ENCODE measurements at places on chromosomes 5 and 9.

DNA sequence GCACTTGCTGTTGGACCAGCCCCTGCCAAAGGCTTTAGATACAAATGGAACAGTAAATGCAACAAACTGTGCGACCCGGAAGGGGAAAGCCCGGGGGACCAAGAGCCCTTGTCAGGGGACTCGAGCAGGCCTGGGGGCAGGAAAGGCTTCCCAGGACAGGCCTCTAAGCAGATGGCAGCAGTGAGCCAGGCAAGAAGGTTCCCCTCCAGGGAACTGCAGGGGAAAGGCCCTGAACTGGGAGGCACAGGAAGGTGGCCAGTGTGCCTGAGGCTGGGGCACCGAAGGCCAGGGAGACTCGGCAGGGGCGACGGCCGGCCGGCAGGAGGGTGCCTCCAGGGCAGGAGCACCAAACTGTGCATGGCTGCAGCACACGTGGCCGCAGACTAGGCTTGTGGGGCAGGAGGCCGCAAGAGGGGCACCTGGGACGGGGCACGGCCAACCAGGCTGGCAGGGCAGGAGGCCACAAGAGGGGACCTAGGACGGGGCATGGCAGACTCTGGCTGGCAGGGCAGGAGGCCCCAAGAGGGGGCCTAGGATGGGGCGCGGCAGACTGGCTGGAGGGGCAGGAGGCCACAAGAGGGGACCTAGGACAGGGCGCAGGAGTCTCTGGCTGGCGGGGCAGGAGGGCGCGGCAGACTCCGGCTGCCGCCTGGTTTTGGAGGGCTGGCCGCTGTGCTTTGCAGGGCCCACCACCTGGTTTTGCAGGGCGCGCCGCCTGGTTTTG, 10.0 kb downstream of the VAV2 start:
- DNase-seq, result no peak

DNA sequence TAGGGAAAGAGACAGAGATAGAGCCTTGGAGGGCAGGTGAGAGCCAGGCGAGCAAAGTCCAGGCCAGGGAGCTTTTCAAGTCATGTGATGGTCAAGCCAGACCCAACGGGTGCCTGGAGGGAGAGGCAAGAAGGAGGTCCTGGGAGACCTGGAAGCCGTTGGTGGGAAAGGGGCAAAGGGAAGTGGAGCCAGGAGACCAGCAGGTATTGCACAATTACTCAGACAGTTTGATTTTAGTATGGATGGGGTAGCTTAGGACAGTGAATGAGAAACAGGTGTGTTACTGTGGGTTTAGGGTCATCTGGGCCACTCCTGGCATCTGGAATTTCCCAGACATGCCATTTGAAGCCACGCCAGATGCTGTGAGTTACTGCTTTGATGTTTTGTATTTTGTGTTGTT, 5.1 kb downstream of the SECISBP2 start:
- peak; percentile 17 for DNase-seq

- no peak for DNase-seq
Measured at GRCh38 chr5:93100976-93101375, 480.0 kb downstream of the NR2F1-AS1 start.

DNA sequence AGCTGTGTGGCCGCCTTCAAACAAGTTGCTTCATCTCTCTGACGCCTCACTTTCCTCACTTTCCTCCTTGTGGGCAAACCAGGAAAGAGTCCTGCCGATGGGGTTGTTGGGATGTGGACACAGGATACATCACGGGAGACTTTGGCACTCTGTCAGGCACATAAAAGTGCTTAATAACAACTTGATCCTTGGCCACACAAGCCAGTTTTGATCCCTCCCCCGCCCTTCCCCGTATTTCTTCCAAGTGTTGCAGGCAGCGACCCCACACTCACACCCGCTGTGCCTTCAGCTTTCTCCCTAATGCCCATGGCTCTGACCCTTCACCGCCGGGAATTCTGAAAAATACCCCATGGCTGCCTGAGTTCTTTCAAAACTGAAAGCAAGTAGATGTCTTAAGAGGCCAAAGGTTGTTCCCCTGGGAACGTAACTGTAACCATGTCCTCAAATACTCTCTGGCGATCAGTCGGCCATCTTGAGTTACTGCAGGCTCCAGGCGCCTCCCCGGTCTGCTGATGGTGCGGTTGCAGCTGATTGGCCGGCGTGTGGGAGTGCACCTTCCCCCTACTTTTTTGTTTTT, 59.8 kb downstream of the ARHGEF37 start:
- peak; percentile 39 for DNase-seq

GRCh38 chr5:180605554-180606214, 14.4 kb upstream of the SCGB3A1 start:
- peak; percentile 77 for DNase-seq

DNA sequence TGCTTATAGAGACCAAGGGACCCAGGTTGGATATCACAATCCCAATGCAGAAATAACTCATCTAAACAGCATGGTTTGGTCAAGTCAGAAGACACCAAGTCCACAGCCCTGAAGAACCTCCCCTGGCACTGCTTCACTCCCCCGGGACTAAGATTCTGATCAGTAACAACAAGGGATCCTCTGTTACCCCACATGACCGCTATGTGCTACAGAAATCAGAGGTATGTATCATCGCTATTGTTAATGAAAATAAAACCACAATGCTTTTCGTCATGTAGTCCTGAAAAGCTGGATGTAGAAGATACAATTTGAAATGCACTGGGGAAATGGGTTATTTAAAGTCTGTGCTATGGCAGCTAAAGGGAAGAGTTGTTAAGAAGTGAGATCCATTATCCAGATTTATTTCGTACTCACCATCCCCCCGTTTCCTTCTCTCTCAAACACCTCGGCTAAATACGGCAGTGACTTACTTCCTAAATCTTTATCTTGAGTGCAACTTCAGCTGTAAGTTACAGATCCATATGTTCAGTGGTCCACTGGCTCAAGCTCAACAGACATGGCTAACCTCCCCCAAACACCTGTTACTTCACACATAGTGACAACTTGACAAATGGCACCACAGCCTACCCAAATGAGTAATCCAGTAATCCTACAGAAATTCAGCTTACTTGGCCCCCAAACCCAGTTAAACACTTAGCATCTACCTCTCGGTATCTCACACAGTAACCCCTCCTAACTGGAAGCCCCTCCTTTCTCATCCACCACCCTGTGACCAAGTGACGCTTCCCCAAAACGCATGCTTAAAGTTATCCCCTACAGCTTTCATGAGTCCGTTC, 129.2 kb downstream of the MYO10 start:
- DNase-seq, result no peak

GRCh38 chr5:72556351-72557166, 49.3 kb upstream of the ZNF366 start:
- peak; percentile 60 for DNase-seq

GRCh38 chr9:136310273-136311030, 6.6 kb upstream of the CCDC187 start:
- no peak for DNase-seq

DNA sequence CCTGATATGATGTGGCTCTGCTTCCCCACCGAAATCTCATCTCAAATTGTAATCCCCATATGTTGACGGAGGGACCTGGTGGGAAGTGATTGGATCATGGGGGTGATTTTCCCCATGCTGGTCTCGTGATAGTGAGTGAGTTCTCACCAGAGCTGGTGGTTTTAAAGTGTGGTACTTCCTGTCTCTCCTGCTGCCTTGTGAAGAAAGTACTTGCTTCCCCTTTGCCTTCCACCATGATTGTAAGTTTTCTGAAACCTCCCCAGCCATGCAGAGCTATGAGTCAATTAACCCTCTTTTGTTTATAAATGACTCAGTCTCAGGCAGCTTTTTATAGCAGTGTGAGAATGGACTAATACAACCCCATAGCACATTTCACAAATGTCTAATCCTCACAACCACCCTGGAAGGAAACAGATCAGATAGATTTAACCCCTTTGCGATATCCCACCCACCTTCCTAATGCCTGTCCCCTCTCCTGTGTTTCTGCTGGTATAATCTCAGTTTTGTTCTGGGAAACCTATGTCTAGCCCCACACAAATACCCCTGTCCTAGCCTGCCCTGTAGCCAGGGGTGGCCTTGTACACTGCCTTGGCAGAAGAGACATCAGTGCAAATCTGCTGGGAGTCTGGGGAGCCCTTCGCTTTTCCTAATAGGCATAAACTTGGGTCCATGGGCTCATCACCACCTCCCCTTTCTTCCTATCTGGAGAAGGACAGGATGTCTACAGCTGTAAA, 157.0 kb upstream of the RAI14 start:
- no peak for DNase-seq

DNA sequence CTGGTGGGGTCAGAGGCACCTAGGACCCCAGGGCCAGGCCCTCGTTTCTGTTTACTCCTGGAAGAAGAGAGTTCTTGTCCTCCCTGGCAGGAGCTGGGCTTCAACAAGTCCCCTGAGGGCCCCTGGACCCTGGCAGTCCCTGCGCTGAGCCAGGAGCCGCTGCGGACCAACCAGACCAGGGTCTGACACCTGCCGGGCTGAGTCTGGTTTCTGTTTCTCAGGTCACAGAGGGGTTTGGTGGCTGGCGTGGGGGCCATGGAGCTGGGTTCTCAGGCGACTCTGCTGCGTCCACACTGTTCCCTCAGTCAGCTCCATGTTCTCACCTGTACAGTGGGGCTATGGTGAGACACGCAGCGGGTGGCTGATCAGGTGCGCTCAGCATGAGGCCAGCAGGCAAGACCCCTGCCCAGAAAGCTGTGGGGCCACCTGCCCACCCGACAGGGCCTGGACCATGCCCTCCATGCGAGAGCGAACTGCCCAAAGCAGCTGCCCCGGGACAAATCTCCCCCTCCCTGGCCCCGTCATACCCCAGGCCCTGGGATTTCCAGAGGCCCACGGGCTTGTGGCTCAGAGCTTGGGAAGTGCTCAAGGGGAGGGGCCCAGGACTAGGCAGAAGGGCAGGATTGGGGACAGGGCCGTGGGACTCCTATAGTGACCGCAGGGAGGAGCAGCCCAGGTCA, 17.9 kb upstream of the NOTCH1 start:
- DNase-seq, result no peak

- no peak for DNase-seq
Measured at GRCh38 chr9:7816021-7816420, 16.4 kb upstream of the DMAC1 start.

GRCh38 chr5:78806544-78806943, 158.0 kb upstream of the LHFPL2 start:
- DNase-seq, result no peak

DNA sequence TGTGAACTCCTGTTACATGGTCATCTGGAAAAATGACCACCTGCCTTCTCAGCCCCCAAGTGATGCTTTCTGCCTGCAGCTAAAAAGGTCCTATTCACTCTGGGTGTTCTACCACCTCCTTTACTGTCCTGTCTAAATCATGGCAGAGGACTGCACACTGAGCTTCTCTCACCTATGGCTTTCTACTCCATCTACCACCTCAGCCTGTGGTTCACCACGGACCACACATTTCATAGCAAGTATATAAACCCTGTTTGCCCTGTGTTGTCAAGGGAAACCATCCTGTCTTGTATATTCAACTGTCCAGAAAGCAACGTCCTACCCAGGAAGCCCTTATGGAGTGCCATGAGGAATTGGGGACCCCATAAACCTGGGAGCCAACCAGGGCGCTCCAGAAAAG, 167.4 kb upstream of the ITGA1 start:
- DNase-seq, result no peak

- no peak for DNase-seq
Measured at GRCh38 chr9:100204796-100205195, 105.8 kb downstream of the INVS start.

DNA sequence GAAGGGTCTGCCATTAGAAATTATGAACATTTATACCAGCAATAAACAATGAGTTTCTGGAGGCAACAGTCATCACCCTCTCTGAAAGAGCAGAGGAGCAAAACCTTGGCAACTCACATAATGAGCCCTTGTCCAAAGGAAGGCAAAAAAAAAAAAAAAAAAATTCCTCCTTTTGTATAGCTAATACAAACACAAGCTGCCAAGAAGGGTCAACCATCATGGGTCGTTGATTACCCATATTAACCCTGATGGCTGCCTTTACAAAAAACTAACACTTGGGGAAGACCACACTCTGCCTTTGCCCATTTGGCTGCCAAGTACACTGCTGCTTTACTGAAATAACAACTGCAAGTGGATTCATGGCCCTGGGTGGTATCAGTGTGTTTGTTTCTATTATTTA, 272.7 kb downstream of the ADAMTSL1 start:
- DNase-seq, result no peak

DNA sequence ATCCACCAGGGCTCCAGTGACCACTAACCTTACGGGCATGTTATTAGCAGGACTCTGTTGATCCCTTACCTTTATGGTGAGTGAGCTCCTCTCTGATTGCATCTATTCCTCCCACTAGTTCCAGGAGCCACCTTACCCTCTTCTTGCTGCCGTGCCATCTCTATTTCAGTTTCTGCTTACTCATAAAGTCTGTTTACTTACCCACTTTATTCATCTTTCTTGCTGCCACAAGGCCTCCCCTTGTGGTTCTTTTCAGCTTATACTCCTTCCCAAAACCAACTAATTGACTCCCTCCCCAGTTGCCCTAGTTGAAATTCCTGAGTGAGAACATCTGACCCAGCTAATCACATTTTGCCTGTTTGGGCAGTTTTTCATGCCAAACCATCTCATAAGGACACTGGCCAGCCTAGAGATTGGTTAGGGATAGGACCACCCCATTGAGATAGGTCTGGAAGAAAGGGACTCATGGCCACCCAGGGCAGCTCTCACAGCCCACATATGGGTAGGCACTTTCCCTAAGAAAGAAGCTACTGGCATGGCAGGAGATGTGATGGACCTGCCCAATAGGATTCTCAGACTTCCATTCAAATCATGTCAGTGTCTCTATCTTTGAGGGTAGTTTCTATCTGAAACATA, 412.7 kb downstream of the EFNA5 start:
- no peak for DNase-seq

DNA sequence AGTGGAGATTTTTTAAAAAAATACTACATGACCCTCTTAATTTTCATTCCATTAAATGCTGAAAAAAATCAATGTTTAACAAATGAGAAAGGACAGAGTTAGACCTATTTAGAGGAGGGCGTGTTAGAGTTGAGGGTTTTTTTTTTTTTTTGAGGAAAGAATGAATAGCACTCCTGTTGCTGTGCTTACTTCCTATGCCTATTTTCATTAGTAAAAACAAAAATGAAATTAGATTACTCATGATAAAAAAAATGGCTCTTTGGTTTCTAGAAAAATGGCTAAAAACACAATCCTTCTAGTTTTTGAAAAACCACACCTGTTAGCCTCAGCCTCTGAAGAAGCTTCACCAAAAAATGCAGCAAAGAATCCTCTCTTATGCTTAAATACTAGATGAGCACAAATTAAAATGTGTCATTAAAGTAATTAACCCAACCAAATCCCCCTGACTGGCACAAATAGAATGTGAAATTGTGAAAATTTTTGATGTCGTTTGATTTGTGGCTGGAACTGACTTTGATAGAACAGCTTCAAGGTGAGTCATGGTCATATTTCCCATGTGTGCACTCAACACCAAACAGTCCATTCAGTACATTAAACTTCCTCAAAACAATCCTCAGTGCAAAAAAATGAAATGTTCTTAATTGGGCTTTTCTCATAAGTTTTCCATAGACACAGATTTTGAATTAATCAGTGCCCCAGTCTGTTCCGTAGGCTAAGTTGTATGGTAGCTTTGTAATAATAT, 98.0 kb downstream of the MACIR start:
- DNase-seq, result no peak

- no peak for DNase-seq
Measured at GRCh38 chr9:78982849-78983248, 588.9 kb upstream of the TLE4 start.

Measured in HuH-7 (cell line).